ENCODE measurements at places on chromosomes 3 and 15. TPM values are rescaled to one million over a fixed set of nuclear protein-coding genes. Genes with fewer than 3 reads are reported as not detected.

GRCh38 chr3:90180096-90180495 lies 1072.7 kb downstream of the EPHA3 start:
- no peak for DNase-seq

DNA sequence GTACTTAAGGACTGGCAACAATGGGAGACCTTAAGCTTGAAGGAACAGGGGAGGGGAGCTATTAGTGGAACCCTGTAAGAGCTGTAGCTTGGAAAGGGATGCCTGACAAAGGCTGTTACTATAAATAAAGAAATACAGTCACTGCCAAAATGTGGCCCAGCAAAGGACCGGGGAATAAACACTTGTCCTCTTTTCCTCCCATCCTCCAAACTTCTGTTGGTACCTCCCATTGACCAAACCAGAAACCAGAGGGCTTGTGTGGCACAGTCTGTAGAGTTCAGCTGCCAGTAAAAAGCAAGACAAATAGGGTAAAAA lies 25.1 kb upstream of the TCF12 start:
- DNase-seq, result no peak

DNA sequence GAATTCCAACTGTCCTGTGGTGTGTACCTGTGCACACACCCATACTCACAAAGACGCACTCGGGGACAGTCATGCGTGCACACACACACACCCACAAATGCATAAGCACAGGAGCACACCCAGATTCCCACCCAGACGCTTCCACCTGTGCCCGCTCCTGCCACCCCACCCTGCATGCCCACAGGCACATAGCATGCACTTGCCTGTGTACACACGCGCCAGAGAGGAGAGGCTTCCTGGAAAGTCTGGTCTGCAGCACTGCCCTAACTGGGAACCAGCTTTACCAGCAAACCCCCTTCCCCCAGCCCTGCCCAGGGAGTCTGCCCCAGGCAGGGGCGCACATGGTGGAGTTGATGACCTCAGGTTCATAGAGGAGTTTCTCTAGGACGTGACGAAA lies 246.2 kb downstream of the UACA start:
- no peak for DNase-seq

GRCh38 chr3:192024751-192025150 lies 563.8 kb downstream of the PYDC2 start:
- no peak for DNase-seq

DNA sequence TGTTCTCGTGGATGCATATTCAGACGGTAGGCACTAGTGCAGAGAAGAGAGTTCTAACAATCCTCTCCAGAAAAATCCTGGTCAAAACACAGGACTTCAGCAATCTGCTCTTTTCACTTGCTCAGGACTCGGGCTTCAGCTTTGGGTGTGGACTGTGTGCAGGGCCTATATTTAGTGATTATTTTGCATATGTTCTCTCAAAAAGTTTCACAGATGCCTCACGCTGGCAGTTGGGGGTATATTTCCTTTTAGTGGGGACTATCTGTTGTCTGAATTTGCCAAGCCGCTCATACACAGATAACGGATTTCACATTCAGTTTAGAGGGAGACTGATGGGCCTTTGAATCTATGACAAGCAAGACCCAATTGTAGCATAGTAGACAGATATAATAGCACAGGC lies 54.4 kb upstream of the LRRN1 start:
- DNase-seq, result no peak

- no peak for DNase-seq
Observed at GRCh38 chr15:78370013-78370412, 29.9 kb downstream of the CRABP1 start.

- DNase-seq, result no peak
Observed at GRCh38 chr3:195004512-195005250, 266.3 kb downstream of the XXYLT1 start.

DNA sequence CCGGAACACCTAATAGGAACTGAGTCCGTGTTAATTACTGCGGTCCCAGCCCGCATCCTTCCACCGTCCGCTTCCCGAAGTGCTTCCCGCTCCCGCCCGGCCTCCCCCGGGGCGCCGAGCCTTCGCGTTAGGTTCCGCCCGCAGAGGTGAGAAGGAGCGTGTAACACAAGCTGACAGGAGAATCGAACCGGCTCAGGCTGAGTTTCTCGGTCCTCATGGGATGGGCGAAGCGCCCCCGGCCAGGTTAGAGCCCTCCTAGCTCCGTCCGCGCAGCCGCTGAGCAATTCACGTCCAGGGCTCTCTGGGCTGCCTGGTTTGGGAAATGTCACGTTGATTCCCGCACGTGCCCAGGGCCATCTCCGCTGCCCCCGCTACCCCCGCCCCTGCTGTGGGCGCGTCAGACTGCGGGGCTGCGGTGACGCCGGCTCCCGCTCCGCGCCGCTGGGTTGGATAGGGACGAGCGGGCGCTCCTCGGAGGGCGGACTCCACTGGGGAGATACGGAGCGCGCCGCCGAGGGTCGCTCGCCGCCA lies 954 bp downstream of the CLDN11 start:
- DNase-seq, result peak; percentile 2

- DNase-seq, result no peak
Observed at GRCh38 chr3:163838769-163839168, 1239.5 kb downstream of the SI start.

GRCh38 chr3:157573780-157574378 lies 70.7 kb upstream of the VEPH1 start:
- DNase-seq, result no peak

DNA sequence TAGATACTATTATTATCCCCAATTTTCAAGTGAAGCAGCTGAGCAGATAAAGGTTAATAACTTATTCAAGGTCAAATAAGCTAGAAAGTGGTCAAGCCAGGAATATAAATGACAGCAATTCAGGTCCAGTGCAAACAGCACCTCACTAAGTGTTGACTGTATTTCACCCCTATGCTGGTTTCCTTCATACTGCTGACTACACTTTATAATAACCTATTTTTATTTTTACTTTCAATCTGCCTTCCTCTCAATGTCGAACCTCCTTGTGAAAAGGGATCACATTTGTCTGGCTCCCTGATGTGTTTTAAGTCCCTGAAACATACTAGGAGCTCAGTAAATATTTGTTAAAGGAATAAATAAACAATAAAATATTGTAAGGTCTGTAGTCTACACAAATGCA lies 146.1 kb downstream of the NAALADL2 start:
- no peak for DNase-seq

DNA sequence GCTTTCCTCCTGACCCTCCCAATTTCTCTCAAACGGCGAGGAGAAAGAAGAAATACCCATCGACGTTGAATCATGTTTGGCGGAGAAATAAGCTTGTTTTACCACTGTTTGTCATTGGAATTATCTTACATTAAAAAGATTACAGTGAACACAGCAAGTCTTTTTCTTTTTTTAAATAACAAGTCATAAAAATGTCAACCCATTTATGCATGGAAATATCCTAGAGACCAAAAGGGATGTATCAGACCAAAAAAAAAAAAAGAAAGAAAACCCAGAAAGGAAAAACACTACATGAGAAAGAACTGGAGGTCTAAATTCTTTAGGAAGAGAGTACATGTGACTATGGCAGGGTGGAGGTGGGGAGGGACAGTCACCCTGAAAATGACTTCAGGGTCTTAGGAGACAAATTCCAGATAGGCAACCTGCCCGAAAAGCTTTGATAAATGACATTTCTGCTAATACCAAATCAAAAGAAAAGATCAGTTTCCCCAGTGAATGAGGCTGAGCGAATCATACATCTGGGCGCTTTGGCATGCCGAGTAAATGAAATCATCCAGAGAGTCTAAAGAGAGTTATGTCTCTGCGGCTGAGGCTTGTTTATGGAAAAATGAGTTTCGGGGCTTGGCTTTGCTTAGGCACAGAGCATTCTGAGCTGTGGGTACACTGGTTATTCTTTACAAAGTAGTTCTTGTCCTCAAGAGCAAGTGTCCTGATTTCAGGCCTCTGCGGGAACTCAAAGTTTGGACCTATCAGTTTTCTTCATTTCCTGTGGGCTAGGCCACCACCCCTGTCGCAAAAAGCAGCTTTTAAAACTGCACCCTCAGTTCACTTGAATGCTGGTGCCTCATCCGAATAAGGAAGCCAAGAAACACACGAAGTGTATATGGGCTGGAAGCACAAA lies 110.1 kb upstream of the TGFBR2 start:
- peak; percentile 96 for DNase-seq

GRCh38 chr3:117708601-117709000 lies 999.0 kb downstream of the TUSC7 start:
- no peak for DNase-seq

DNA sequence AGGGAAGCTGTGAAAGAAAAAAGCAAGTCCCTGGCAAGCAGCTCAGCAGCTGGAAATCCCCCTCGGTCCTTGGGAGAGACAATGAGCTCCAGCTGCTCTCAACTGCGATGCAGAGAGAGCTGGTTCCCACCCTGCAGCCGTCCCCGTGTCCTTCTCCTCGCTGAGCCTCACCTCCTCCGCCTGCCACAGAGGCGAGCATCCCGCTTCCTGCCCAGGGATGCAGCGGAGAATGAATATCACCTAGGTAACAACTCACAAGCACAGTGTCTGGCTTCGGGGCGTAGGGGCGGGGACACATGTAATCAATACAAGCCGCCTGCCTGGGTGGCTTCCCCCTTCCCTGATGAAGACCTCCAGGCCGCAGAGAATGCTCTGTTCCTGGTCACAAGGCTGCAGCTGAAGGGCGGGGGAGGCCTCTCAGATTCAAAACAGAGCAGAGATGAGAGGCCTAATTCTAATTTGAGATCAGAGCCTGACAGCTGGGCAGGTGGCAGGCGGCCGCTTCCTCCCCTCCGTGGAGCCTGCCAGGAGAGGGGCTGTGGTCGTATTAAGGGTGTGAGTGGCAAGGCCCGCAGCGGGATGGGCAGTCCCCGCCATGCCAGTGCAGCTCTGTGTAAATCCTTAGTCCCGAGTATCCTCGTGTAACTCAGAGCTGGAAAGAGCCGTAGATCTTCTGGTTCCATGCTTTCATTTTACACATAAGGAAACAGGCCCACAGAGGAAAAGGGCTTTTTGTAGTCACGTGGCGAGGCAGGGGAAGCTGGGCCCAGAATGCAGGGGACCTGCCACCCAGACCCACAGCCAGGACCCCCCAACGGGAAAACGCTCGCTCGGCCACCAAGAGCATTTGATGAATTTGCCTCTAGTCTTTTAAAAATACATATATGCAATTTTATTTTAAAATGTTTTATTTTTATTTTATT lies 24.3 kb downstream of the ZDHHC19 start:
- DNase-seq, result no peak

DNA sequence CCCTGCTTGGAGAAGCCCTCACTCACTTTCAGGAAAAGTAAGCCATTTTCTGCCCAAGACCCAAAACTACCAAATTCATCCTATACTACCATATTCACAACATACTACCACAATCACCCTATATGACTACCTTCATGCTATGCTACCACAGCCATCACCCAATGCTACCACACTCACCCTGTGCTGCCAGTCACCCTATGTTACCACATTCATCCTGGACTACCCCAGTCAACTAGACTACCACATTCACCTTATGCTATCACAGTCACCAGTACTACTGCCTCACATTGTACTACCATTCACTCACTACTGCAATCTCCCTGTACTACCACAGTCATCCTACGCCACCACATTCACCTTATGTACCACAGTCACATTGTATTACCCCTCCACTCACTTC lies 58.4 kb upstream of the CDV3 start:
- no peak for DNase-seq

Gene AGBL1
- total RNA-seq, result 4.8 TPM

Gene REC114
- not detected for total RNA-seq

Gene KAT2B
- total RNA-seq, result 52.5 TPM

Gene LRRC3B
- 9.6 TPM for total RNA-seq

Gene SAXO2
- 2.4 TPM for total RNA-seq

Gene C3orf22
- 1.7 TPM for total RNA-seq

Measured in umbilical cord (tissue), 2 donors.